ENCODE measurements at places on chromosomes 3 and 15. TPM values are rescaled to one million over a fixed set of nuclear protein-coding genes. Genes with fewer than 3 reads are reported as not detected.

The CFAP20DC gene
- polyA plus RNA-seq: not detected

The LTK gene
- polyA plus RNA-seq: 0.11 TPM

The P3H2 gene
- 0.31 TPM for polyA plus RNA-seq

The OSBPL10 gene
- polyA plus RNA-seq: 0.18 TPM

The SERINC4 gene
- polyA plus RNA-seq: 0.10 TPM

The CKMT1A gene
- polyA plus RNA-seq: not detected

The RHOV gene
- polyA plus RNA-seq: not detected

The KIF7 gene
- not detected for polyA plus RNA-seq

DNA sequence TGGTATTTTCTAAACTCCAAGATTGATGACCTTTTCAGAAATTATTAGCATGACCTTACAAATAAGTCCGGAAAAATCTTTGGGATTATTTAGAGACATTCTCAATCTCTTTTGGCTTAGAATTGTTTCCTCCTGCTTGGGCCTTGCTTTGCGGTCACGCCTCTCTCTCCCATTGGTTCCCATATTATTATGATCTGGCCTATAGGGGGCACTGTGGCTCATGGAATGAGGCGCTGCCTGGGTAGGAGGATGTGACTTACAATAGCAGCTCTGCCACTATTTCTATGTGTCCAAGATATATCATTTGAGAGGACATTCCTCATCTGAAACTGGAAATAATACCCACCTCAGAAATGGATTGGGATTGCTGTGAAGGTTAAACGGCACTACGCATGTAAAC is 464.9 kb downstream of the MFSD1 start:
- no peak for DNase-seq

- DNase-seq: peak; percentile 28
Measured at GRCh38 chr3:63975723-63976122, 47.6 kb downstream of the PSMD6 start.

GRCh38 chr3:61331929-61332552 is 80.8 kb upstream of the FHIT start:
- DNase-seq: no peak

DNA sequence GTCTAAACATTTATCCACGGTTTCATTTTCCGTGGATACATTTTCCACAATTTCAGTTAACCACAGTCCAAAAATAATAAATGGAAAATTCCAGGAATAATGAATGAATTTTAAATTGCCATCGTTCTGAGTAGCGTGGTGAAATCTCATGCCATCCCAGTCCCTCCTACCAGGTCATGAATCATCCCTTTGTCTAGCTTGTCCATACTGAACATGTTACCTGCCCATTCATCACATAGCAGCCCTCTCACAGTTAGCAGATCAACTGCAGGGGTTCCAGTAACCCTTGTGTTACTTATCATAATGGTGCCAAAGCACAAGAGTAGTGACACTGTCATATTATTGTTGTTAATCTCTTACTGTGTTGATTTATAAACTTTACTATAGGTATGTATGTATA is 124.5 kb downstream of the GSK3B start:
- DNase-seq: no peak

DNA sequence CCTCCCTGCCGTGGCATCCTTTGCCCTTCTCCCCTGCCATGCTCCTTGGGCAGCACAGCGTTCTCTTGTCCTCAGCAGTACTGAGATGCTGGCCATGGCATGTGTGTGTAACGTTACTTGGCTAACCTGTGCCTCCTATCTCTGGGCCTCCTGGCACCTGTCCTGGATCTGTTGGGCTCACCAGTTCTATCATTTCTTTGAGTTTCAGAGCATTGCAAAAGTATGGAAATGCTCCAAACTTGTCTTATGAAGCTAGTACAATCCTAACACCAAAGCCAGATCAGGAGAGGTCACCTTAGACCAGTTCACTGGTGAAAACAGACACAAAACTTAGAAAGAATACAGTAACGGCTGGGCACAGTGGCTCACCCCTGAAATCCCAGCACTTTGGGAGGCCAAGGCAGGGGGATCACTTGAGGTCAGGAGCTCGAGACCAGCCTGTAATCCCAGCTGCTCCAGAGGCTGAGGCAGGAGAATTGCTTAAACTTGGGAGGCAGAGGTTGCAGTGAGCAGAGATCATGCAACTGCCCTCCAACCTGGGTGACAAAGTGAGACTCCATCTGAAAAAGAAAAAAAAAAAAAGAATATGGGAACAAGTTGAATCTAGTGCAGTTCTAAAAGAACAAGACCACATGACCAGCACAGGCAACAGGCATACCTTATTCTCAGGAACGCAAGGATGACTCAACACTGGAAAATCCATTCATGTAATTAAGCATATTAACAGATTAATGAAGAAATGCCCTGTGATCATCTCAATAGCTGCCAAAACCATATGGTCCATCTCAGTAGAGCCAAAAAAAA is 62.4 kb upstream of the TRPM1 start:
- DNase-seq: no peak

GRCh38 chr3:116029266-116029665 is 406.0 kb downstream of the GAP43 start:
- DNase-seq: no peak

- no peak for DNase-seq
Measured at GRCh38 chr3:131285456-131285855, 96.1 kb upstream of the NUDT16 start.

- no peak for DNase-seq
Measured at GRCh38 chr3:195171093-195171873, 99.7 kb downstream of the XXYLT1 start.

DNA sequence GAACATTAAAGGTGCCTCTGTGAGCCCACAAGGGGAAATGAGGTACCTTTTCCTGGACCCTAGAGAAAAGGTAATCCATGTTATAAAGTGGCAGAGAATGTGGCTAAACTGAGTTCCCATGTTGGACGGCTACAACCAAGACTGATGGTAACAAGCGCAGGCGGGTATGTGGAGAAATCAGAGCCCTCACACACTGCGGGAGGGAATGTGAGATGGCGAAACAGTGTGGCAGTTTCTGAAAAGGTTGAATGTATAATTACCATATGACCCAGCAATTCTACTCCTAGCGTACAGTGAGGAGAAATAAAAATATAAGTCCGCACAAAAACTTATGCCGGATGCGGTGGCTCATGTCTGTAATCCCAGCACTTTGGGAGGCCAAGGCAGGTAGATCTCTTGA is 24.1 kb upstream of the SHISA5 start:
- peak; percentile 69 for DNase-seq

- no peak for DNase-seq
Measured at GRCh38 chr15:52118969-52119749, 6.6 kb upstream of the BCL2L10 start.

- DNase-seq: no peak
Measured at GRCh38 chr15:94793207-94793606, 561.8 kb downstream of the MCTP2 start.

DNA sequence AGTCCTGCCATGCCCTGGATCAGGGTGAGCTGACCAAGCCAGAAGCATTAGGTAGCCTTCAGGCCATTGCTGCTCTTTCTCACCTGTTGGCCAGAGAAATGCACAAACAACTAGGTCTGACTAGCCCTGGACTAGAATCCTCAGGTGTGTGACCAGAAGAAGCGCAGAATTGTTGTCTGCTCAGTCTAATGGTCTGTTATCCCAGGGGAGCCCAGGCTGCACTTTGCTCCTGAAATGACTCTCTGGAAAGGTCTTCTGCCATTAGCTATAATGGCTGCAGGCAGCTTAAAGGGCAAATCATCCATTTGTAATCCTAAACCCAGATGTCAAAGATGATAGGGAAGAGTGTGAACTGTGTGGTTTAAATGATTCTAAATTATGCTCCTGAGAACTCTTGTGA is 246.1 kb downstream of the NFKBIZ start:
- DNase-seq: no peak

- DNase-seq: peak; percentile 40
Measured at GRCh38 chr3:106119614-106120082, 250.8 kb upstream of the CBLB start.

GRCh38 chr15:41043276-41043951 is 72.7 kb downstream of the INO80 start:
- no peak for DNase-seq

DNA sequence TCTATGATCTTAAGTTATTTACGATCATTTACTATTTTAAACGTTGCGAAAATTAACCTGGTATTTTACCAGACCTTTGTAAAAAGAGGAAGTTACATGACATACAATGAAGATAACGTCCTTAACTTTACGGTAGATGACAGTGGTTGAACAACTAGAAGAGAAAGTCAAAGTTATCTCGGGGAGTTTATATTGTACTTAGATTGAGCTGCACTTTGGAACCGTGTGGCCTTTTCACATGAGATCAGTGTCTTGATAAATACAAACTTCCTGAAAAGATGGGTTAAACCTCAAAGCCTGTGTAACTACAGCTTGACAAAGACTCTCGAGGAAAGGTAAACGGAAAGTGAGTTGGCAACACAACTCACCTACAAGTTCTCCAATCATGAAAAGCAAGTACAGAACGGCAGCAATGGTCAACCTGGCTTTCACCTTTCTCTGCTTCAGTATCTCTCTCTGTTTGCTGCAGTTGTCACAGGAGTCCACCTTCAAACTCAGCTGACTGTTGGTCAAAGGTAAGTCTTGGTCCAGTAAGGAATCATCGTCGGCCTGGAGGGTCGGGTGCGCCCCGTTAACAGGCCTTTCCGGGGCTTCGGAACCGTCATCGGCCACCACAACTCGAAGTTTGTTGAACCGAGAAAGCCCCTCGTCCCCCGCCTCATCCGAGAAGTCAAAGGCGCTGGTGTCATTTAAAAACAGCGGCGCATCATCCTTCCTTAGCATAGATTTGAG is 793 bp downstream of the SLC30A4 start:
- DNase-seq: peak; percentile 14

DNA sequence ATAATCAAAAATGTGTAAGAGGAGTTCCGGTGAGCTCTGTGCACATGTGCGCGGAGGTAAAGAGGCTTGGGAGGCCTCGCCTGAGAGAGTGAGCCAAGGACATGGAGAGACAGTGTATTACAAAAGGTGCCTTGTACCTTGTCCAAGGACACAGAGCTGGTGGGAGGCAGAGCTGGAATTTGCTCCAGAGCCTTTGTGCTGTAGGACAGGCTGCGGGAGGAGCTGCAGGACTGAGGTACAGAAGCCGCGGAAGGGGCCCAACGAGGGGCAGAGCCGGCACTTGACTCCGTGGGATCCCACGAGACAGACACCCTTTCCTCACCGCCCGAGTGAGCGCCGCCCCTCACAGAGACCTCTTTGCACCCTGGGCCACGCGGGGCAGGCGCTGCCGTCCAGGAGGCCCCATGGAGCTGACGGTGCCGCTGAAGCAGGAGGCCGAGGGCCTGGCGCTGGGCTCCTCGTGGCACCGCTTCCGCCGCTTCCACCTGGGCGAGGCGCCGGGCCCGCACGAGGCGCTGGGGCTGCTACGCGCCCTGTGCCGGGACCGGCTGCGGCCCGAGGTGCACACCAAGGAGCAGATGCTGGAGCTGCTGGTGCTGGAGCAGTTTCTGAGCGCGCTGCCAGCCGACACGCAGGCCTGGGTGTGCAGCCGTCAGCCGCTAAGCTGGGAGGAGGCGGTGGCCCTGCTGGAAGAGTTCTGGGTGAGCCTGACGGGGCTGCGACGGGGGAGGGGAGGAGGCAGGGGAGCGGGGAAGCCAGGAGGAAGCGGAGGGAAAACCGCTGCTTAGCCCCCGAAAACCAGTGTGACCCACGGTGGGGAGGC is 68.7 kb downstream of the SLTM start:
- DNase-seq: peak; percentile 15

DNA sequence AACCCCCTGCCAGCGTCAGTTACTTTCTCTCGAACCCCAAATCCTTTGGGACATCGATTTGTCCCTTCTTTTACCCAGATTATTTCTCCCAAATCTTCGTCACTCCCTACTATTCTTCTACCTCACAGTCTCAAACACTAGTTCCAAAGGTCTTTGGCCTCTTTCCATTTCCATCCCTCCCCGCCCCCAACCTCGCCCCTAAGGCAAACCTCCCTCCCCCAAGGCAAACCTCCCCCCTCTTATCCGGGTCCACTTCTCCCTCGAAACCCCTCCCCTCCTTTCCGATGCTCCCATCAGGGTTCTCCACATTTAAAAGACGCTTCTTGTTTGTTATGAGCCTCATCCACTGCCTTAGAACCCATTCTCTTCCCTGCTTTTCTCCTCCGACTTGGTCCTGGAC is 583 bp downstream of the EAF1 start:
- DNase-seq: no peak

DNA sequence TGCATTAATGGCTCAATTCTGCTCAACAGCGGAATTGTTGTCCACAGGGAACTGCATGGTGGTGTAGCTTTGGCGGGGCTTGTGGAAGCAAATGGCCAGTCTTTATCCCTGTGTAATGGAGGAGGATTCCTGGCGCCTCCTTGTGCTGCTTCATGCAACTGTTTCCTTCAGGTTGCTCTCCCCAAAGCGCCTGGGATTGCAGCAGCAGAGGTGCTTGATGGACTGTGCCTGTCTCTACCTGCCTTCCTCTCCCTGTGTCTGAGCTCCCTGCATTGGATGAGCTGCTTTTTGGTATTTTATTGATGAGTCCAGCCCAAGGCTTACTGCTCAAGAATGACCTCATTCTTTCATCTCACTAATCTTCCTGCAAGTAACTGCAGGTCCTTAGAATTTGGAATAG is 72.9 kb upstream of the NDN start:
- no peak for DNase-seq

DNA sequence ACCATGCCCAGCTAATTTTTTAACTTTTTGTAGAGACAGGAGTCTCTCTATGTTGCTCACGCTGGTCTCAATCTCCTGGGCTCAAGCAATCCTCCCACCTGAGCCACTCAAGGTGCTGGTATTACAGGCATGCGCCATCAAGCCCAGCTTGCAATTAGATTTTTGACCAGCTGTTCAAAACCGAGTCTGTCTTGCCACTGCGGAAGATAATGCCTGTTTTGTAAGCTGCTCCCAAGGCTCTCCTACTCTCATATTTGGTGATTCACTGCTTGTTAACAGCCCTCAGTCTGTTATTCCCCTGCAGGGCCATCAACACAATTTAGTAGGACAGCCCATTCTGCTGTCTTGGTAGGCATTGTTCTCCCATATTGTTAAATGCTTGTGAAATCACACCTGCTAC is 17.8 kb upstream of the MCCC1 start:
- DNase-seq: no peak

DNA sequence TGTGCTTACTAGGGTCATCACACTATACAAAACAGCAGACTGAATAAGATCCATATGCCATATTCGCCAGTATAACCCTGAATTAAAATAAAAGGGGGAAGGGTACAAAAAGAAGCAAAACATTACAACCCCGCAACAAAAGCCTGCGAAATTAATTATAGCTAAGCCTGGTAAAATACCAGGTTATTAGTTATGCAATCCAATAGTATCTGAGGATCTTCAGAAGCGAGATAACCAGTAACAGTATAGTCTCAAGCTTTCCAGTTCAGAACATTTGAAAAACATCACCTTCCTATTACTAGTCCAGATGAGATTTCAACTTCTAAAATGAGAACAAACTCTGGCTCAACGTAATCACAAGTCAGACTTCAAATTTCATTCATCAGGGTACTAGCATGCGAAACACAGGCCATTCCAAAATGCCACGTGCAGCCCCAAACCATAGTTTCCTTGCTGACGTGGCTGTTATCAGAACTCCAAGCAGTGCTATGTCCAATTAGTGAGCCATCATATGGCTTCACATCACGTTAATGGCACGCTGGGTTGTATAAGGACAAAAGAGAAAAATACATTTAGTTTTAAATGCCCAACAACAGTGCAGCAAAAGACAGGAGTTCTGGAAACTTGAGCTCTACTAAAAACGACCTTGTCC is 1.1 kb downstream of the SSR3 start:
- no peak for DNase-seq

- no peak for DNase-seq
Measured at GRCh38 chr15:52050416-52050815, 31.4 kb downstream of the MAPK6 start.

Measured in CD14-positive monocyte (primary cell).